SK-MEL-5 (cell line): ENCODE measurements at places on chromosomes 4 and X. TPM values are rescaled to one million over a fixed set of nuclear protein-coding genes. Genes with fewer than 3 reads are reported as not detected.

- no peak for DNase-seq
Measured at GRCh38 chr4:54726907-54727306, 69.2 kb downstream of the KIT start.

DNA sequence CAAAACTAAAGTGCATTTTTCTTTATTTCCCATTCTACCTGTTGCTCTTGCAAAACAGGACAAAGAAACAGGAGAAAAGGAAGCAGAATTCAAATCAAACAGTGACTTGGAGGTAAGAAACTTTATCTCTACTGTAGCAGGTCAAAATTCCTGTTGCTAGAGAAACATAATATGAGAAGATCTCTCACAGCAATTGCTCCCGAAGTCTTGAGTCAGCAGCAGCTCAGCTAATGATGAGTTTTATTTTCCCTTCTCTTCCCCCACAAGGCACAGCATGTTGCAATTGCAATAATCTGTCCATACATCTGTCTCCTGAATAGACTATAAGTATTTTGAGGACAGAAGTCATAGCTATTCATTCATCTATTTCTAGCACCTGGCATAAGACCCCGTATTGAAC, 112.7 kb downstream of the CLNK start:
- DNase-seq: no peak

DNA sequence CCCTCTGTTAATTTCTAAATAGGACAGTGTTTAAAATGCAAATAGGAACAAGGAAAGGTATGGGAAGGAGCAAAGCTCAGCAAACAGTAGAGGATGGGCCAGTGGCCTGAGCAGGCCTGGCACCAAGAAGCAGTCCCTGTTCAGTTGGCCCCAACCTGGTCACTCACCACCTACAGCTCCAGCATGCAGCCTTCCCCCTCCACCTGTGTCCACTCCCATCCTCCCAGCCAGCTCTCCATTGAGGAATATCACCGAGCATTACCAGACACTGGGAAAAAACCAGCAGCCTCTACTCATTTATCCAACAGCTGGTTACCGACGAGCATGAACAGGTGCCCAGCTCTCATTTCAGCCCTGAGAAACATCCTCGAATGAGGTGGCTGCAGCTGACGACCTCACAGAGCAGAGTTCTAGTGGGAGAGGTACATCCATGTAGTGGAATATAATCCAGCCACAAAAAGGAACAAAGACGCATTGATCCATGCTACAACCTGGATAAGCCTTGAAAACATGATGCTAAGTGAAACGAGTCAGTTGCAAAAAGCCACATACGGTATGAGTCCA, 25.6 kb downstream of the CD99L2 start:
- DNase-seq: no peak

- no peak for DNase-seq
Measured at GRCh38 chr4:27789773-27790172, 929.1 kb downstream of the STIM2 start.

CDKL2 gene
- total RNA-seq: not detected in 2 replicates

ADH7 gene
- total RNA-seq: not detected in 2 replicates

SLITRK4 gene
- 0.34 and 0.40 TPM in 2 replicates for total RNA-seq

DNA sequence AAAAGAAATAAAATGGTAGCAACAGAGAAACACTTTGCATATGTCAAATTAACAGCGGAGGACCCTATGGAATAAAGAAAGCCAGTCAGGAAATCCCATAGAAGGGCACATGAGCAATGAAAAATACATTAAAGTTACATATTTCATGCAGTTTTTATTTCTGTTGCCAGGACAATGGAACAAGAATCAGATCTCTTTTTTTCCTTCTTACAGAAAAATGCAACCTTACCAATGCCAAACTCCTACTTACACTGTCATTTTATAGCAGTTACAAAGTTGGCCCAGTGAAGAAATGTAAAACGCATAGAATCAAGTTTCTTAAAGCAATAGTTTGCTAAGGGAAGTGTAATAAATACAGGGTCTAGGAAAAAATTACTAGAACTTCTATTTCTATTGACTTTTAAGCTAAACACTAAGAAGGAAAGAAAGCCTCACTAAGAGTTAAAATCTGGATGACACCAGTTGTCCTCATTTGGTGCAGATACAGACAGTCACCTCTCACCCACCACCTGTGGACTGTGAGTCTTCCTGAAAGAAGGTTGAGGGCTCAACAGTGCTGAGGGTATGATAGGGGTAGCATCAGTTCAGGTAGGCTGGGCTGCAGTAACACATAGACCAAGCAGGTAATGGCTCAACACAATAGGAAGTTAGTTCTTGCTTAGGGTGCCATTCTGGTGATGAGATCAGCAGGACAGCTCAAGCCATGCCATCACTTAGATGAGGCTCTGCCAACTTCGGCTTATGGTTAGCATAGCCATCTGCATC, 224.6 kb downstream of the ANAPC10 start:
- no peak for DNase-seq

GRCh38 chrX:39814391-39814790, 283.4 kb downstream of the BCOR start:
- peak; percentile 55 for DNase-seq
